ENCODE measurements at places on chromosomes 3 and 15.

- no peak for DNase-seq
Measured at GRCh38 chr15:31768055-31768454, 262.3 kb upstream of the CHRNA7 start.

GRCh38 chr3:135887220-135887619 lies 78.3 kb upstream of the PPP2R3A start:
- DNase-seq, result no peak

DNA sequence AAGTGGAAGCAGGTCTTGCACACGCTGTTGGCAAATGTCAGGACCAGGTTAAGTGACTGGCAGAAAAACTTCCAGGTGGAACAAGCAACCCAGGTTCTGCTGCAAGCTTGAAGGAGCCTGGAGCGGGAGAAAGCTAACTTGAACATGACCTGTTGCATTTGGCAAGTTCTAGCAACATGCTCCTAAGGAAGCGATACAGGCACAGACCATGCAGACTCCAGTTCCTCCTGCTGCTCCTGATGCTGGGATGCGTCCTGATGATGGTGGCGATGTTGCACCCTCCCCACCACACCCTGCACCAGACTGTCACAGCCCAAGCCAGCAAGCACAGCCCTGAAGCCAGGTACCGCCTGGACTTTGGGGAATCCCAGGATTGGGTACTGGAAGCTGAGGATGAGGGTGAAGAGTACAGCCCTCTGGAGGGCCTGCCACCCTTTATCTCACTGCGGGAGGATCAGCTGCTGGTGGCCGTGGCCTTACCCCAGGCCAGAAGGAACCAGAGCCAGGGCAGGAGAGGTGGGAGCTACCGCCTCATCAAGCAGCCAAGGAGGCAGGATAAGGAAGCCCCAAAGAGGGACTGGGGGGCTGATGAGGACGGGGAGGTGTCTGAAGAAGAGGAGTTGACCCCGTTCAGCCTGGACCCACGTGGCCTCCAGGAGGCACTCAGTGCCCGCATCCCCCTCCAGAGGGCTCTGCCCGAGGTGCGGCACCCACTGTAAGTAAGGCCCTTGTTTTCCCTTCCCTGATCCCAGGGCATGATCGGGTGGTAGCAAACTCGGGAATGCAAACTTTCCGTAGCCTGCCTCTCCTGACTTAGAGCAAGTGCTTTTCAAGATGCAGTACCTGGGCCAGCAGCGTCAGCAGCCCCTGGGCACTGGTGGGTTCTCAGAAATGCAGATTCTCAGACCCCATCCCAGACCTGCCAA lies 759 bp downstream of the GALNT15 start:
- DNase-seq, result no peak

DNA sequence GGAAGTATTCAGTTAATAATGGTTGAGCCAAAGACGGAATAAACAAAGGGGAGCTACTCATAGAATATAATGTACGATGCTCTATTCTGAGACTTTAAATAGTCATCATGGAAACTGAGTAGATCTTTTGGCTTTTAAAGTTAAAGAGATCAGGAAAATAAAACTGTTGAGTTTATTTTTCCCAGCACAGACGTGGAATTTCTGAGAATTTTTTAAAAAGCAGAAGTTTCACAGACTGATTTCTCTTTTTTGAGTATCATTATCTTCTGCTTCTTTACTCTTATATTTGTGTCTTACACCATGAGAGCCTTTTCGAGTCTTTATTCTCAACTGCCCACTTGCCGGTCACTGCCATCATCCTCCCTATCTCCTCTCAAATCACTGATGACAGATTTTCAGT lies 13.2 kb downstream of the P2RY14 start:
- DNase-seq, result no peak

- no peak for DNase-seq
Measured at GRCh38 chr3:122183893-122184590, 574 bp downstream of the CASR start.

DNA sequence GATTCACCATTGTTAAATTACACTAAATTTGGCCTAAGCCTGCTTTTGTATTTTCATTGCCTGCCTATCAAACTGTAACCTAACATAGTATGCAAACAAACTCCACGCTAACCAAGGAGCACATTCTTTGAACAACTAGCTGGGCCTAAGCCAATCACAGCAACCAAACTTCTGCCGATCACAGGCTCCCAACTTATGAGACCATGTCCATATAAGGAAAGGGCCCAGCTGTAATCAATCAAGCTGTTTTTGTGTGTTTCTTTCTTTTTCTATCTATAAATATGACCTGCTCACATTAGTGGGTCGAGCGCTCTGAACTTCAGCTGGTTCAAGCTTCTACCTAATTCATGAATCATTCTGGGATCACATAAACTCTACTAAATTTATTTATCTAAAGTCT lies 473.6 kb downstream of the SI start:
- no peak for DNase-seq

GRCh38 chr3:117628823-117629291 lies 919.3 kb downstream of the TUSC7 start:
- no peak for DNase-seq

DNA sequence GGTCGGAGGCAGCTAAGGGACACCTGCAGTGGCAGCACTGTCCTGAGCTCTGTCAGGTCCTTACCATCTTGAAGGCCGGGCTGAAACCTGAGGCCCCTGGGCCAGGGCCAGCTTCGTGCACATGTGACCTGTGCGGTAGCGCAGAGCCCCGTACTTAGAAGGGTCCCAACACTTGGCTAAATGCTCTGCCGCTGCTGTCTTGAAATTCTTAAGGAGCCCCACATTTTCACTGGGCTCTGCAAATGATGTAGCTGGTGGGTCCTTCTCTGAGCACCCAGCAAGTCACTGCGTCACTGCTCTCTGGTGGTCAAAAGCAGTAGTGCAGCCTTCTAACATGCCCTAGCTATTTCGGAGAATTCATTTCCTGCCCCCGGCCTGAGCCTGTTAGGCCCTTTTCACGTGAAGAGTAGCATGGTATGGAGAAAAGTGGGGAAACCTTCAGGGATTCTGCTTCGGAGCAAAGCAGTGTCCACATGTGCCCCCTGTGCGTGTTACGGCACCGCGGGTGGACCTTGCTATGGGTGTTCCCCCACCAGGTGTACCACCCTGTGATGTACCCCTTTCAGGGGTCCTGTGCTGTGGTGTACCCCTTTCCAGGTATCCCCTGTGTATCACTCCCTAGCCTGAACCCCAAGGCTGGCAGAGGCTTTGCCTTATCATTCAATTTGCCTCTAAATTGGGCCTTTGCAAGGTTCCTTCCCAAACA lies 79.7 kb downstream of the TMEM266 start:
- peak; percentile 77 for DNase-seq

DNA sequence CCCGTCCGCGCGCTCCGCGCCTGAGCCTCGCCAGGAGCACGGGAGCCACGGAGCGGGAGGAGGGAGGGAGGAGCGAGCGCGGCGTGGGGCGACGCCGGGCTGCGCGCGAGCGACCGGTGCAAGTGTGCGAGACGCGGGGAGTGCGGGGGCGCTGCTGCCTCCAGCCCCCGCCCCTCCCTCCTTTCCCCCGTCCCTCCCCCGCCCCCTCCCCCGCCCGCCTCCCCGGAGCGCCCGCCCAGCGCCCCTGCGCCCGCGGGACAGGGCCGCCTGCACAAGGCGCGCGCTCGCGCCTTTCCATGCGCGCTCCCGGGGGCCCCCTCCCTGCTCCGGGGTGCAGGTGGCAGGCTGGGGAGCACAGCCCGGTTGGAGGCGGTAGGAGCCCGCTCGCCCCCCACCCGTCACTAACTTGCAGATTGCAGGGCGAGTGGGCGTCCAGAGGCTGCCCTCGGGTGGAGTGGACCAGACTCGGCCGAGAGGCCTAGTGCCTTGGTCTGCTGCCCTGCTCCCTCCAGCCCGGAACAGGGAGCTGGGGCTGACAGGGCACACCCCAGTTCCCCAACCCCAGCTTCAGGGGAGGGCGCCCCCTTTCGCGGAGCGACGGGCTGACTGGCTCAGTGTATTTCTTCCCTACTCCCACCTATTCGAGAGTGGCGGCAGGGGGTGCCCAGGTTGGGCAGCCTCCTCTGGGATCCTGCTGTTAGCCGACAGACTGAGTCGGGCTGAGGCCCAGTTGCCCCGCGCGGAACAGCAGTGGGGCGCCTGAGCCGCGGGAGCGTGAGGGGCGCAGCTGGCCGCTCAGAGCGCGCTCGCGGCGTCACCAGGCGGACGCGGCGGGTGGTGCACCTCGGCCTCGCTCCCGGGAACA lies at the start of gene WNT7A:
Gene WNT7A, minus strand, starts transcription at position 126 of the 865 bp plus-strand sequence. CDS start 255 bp downstream, outside the sequence.
- DNase-seq, result no peak
